ENCODE measurements at places on chromosomes 7 and 10.

DNA sequence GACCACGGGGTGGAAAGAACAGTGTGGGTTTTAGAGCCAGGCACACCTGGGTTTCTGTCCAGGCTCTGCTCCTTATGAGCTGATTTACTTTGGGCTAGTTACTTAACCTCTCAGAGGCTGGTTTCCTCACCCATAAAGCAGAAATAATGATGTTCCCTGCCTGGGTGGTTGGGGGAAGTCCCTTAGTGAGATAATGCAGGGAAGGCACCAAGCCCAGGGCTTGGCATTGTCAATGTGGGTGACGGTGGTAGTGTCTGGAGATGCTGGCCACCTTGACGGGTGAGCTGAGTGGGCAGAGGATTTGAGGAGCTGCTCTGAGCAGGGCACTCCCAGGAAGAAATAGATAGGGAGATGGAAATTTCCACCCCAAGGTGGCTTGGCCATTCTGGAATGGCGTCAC lies 65.2 kb downstream of the SH2D4B start:
- DNase-seq: no peak

- DNase-seq: no peak
These were observed 3.3 kb upstream of the MAT1A start for GRCh38 chr10:80292607-80293239.

GRCh38 chr10:35684586-35684985 lies 42.5 kb upstream of the FZD8 start:
- DNase-seq: no peak

DNA sequence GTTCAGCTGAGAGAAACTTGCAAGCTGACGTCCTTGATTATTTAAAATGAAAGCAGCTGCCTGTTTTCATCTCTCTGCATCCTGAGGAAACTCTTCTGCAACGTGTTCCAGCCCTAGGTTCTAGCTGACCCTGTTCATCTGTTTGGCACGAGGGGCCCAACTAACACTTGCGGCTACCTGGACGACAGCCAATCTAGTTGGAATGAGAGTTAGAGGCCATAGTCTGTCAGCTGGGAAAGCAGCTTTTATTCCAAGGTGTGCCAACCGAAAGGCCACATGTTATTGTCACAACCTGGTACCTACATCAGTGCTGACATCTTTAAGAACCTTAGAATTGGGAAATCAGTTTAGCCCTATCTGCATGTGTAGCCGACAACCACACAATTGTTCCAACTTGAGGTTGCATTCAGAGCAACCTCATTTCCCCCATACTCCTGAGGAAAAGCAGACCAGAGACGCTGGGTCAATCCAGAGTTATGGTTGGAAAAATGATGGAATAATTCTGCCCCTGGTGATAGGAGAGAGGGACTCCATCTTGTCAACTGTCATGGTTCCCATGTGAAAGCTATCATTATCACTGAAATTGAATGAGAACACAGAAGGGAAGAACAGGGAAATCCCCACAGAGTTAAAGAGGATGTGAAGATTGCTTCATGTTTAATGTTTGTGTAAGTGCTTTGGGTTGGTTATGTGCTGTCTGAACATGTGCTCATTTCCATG lies 121.6 kb downstream of the EGFR start:
- no peak for DNase-seq

DNA sequence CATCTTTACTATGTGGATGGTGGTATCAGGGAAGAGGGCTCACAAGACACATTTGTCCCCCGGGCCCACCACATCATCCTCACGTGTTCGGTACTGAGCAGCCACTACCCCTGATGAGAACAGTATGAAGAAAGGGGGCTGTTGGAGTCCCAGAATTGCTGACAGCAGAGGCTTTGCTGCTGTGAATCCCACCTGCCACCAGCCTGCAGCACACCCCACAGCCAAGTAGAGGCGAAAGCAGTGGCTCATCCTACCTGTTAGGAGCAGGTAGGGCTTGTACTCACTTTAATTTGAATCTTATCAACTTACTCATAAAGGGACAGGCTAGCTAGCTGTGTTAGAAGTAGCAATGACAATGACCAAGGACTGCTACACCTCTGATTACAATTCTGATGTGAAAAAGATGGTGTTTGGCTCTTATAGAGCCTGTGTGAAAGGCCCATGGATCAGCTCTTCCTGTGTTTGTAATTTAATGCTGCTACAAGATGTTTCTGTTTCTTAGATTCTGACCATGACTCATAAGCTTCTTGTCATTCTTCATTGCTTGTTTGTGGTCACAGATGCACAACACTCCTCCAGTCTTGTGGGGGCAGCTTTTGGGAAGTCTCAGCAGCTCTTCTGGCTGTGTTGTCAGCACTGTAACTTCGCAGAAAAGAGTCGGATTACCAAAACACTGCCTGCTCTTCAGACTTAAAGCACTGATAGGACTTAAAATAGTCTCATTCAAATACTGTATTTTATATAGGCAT lies 9.1 kb upstream of the CSGALNACT2 start:
- no peak for DNase-seq
